CD8-positive, alpha-beta memory T cell (primary cell): ENCODE measurements at places on chromosomes 12 and 14. TPM values are rescaled to one million over a fixed set of nuclear protein-coding genes. Genes with fewer than 3 reads are reported as not detected.

DNA sequence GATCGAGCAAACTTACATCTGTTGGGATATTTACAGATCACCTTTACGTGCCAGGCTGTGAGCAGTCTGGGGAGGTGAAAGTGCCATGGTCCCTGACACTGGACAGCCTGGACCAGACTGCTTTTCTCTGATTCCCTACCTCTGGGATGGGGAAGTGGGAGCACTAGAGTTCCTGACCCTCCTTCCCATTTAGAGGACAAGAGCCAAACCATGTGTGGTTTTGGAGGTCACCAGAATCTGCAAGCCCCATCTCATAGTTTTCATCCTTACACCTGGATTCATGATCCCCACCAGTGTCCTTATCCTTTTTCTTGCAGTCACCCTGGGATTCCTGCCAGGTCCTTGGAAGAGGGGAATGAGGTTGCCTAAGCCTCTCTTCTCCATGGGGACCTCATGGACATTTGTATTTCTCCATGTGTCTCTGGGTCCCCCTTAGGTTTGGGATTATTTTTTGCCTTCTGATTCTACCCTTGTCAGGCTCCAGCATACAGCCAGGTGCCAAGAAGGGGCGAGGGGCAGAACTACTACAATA lies 1.5 kb upstream of the WNT10B start:
- DNase-seq, result no peak

- no peak for DNase-seq
Observed at GRCh38 chr12:39752482-39753137, 133.0 kb upstream of the ABCD2 start.

The GCH1 gene
- polyA plus RNA-seq, result 35.3 TPM

The SCNN1A gene
- 0.49 TPM for polyA plus RNA-seq

DNA sequence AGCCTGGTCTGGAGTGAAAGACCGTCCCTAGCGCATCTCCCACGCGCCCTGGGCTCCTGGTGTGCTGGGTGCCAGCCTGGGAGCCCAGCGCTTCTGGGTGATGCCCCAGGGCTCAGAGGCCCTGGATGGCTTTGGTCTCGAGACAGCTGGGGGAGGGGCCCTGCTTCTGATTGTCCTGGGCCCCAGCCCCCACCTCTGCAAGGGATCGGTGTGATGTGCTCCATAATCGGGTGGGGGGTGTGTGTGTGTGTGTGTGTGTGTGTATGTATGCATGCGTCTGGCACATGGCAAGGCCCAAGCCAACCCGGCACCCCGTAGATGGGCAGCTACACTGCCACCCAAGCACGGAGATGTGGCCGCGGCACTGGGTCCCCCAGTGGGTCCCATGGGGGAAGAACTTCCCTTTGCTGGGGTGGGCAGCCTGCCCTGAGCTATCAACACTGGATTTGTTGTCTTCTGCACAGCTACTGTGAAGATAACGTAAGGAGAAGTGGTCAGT lies 3.1 kb downstream of the ZBTB42 start:
- no peak for DNase-seq

DNA sequence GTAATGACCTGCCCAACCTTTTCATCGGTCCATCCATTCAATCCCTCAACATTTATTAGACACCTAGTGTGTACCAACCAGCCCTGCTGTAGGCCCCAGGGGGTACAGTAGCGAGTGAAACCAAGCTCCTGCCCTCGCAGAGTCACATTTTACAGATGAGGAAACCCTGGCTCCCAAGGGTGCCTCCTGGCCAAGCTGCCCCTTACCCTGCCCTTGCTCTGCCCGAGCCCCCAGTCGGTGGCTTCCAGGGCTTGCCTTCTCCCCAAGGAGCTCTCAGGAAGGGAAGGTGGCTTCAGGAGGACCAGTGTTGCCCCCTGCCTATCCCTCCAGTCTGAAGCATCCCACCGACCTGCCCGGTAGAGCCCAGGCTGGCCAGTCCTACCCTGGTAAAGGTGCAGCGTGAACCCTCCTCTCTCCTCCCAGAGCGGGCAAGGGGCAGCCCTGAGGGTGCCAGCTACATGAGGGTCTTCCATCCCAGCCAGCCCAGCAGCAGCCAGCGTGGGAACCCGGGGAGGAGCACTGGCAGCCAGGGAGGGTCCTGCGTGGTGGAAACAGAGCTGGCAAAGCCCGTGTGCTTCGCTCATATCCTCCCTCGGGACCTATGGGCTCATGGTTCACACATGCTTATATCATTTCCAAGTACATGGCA lies 670 bp upstream of the BEGAIN start:
- DNase-seq, result no peak

The COL2A1 gene
- not detected for polyA plus RNA-seq

- no peak for DNase-seq
Observed at GRCh38 chr12:39043424-39043822, 138.0 kb upstream of the CPNE8 start.
